ENCODE measurements at places on chromosomes 13 and 19.

DNA sequence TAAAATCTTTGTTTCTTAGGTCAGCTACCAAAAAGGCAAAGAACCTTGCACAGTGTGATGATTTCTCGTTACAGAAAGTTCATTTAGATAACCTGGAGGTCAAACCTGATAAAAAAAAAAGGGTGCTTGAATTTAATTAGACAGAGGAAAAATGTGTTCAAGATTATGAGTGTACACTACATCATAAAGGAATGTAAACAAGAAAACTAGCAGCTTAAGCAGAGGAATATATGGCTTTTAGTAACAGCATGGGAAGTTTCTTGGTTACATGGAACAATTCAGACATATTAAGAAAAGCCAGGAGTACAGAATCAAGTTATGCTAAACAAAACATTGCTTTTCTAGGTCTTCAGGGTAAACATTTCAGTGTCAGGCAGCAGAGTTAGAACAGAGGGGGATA lies 32.9 kb downstream of the ING1 start:
- no peak overlapping the region for H3K4me3 ChIP-seq
- no peaks in the 10 kb centered on the region for H3K27me3 ChIP-seq
- no peaks in the 10 kb centered on the region for H3K36me3 ChIP-seq
- no peak for DNase-seq

DNA sequence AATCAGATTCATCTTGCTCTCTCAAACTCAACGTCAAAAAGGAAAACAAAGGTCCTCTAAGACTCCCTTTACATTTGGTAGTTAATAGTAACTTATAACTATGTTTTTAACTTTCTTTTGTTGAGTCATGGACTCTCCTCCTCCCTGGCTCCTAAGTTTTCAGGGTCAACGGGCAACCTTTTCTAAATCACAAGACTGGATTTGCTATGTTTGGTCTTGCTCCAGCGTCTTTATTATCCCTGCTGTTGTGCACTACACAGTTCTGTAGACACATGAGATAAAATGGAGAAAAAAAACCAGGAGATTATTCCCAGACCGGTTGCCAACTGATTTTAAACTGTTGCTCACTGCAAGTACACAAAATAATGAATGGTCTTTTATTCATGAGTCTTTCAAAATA lies 1.9 kb upstream of the ITM2B start:
- H3K27me3 ChIP-seq: no peaks in the 10 kb centered on the region
- H3K4me3 ChIP-seq: no peak overlapping the region
- H3K36me3 ChIP-seq: no peaks in the 10 kb centered on the region

GRCh38 chr13:35618565-35619083 lies 142.1 kb upstream of the MAB21L1 start:
- H3K4me3 ChIP-seq: no peak overlapping the region
- DNase-seq: no peak
- H3K36me3 ChIP-seq: no peaks in the 10 kb centered on the region
- H3K27ac ChIP-seq: no peak overlapping the region
- H3K4me1 ChIP-seq: no peaks in the 10 kb centered on the region

- no peaks in the 10 kb centered on the region for H3K36me3 ChIP-seq
- DNase-seq: no peak
- H3K4me1 ChIP-seq: no peaks in the 10 kb centered on the region
Measured at GRCh38 chr13:96075953-96076543, 13.9 kb upstream of the HS6ST3 start.

- no peak for DNase-seq
- no peaks in the 10 kb centered on the region for H3K36me3 ChIP-seq
- no peak overlapping the region for H3K27ac ChIP-seq
- no peaks in the 10 kb centered on the region for H3K27me3 ChIP-seq
- H3K4me3 ChIP-seq: no peak overlapping the region
Measured at GRCh38 chr13:50915565-50915964, 6.0 kb downstream of the RNASEH2B start.

DNA sequence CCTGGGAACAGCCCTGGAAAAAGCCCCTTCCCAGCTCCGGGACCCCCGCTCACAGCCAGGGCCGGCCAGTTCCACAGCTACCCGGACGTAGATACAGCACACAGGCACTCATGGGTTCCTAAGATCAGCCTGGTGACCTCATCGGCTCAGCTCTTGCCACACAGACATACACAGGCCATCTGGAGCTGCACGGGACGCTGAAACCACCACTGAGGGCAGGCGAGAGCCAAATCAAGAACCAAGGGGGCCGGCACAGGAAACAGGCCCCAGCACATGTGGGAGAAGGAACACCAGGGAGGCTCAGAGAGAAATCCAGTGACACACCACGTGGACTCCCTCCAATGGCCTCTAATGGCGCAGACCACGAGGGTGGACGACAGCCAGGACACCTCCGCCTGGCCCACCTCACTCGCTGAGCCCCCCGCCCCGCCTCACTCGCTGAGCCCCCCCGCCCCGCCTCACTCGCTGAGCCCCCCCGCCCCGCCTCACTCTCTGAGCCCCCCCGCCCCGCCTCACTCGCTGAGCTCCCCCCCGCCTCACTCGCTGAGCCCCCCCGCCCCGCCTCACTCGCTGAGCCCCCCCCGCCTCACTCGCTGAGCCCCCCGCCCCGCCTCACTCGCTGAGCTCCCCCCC lies 69.7 kb upstream of the C13orf46 start:
- H3K4me1 ChIP-seq: no peaks in the 10 kb centered on the region
- no peaks in the 10 kb centered on the region for H3K27me3 ChIP-seq
- no peaks in the 10 kb centered on the region for H3K36me3 ChIP-seq
- no peak for DNase-seq
- H3K4me3 ChIP-seq: no peak overlapping the region

DNA sequence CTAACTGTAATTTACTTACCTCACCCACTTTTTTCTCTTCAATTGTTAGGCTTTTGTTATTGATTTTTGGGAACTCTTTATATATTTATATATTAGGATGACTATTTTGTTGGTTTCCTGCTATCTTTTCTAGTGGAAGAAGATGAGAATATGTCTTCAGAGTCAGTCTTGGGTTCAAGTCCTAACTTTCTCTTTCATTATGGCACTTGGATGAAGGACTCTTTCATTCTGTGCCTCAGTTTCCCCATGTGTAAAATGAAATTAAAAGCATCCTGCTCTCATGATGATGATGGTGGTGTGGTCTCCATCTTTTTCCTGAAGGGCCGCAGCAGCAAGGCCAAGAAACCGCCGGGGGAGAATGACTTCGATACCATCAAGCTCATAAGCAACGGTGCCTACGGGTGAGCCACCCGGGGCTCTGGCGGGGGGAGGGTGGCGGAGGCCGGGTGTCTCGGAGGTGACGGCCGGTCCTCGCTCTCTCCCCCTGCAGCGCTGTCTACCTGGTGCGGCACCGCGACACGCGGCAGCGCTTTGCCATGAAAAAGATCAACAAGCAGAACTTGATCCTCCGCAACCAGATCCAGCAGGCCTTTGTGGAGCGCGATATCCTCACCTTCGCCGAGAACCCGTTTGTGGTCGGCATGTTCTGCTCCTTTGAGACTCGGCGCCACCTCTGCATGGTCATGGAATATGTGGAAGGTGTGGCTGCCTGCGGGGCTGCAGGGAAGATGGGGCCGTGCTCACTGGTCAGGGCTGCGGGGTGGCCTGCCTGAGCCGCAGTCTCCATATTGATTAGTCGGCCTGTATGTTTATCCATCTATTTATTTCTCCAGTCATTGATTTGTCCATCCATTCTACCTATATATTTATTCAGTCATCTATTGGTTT lies 20.0 kb downstream of the MAST1 start:
- no peak for DNase-seq
- no peak overlapping the region for H3K27ac ChIP-seq
- no peaks in the 10 kb centered on the region for H3K4me1 ChIP-seq
- no peaks in the 10 kb centered on the region for H3K27me3 ChIP-seq
- H3K4me3 ChIP-seq: no peak overlapping the region
- no peaks in the 10 kb centered on the region for H3K36me3 ChIP-seq

- H3K27me3 ChIP-seq: no peaks in the 10 kb centered on the region
- H3K4me3 ChIP-seq: no peak overlapping the region
- no peaks in the 10 kb centered on the region for H3K36me3 ChIP-seq
- H3K27ac ChIP-seq: no peak overlapping the region
Measured at GRCh38 chr13:30898070-30898469, 8.0 kb upstream of the MEDAG start.

DNA sequence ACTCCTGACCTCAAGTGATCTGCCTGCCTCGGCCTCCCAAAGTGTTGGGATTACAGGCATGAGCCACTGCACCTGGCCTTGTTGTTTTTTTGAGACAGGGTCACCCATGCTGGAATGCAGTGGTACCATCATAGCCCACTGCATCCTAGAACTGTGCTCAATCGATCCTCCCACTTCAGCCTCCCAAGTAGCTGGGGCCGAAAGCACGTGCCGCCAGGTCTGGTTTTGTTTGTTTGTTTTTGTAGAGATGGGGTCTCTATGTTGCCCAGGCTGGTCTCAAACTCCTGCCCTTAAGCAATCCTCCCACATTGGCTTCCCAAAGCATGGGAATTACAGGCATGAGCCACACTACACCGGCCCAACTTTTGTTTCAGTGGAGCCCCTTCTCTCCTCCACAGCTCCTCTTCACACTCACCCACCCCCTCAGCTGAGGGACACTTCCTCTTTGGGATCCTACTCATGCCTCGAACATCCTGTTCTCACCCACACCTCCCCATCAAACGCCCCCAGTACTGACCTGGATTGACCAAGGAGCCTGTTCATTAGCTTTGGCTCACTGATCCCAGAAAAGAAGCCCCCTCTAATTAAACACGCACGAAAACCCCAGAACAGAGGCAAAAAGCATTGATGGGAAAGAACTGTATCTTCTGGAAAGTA lies 12.8 kb upstream of the CERS4 start:
- no peaks in the 10 kb centered on the region for H3K4me1 ChIP-seq
- H3K27ac ChIP-seq: no peak overlapping the region
- no peak overlapping the region for H3K4me3 ChIP-seq
- DNase-seq: no peak
- H3K36me3 ChIP-seq: no peaks in the 10 kb centered on the region

DNA sequence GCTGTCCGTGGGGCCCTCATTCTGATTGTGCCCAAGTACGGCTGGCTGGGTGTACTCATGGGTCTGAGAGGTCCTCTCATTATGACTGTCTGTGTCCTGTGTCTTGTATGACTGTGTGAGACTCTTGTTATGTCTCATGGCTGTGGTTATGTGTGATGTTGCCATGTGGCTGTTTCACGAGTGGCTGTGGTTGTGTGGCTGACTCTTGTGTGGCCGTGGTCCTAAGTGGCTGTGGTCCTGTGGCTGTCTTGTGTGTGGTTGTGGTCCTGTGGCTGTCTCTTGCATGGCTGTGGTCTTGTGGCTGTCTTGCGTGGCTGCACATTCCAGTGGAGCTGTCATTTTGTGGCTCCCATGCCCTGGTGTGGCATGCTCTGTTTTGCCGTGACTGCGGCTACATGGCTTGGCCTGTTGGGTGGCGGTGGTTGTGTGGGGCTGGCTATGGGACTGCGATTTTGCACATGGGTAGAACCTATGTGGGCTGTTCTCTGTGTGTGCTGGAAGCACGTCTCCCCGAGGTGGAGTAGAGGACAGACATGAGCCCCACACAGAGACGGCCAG lies 2.5 kb downstream of the LYL1 start:
- DNase-seq: no peak
- peak overlapping the region; percentile 13 for H3K4me3 ChIP-seq
- peaks cover 51% of the 10 kb centered on the region for H3K27me3 ChIP-seq
- H3K36me3 ChIP-seq: no peaks in the 10 kb centered on the region

DNA sequence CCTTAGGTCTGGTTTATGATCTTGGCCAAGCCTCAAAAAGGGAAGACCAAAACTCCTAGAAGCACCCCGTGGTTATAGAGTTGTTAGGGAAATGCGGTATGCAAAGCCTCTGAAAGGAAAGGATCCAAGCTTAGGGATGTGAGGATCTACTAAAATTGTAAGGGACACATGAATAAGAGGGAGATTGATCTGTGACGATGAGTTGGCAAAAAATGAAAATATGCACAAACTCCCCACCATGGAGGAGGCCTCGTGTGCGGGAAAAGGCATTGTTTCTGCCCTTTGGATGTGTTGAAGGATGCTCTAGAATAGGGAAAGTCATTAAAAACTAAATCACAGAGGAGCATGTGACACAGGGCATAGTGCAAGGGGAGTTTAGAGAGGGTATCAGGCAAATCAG lies 88.7 kb upstream of the UBL3 start:
- no peak overlapping the region for H3K4me3 ChIP-seq
- H3K27ac ChIP-seq: no peak overlapping the region
- peaks cover 2% of the 10 kb centered on the region for H3K4me1 ChIP-seq
- DNase-seq: no peak

- H3K4me3 ChIP-seq: peak overlapping the region; percentile 26
- H3K27me3 ChIP-seq: peaks cover 5% of the 10 kb centered on the region
- H3K27ac ChIP-seq: no peak overlapping the region
- H3K4me1 ChIP-seq: peaks cover 3% of the 10 kb centered on the region
Measured at GRCh38 chr13:32426191-32426989, 1.5 kb downstream of the N4BP2L1 start.

GRCh38 chr19:3983936-3984583 lies 1.2 kb downstream of the EEF2 start:
- peaks cover 53% of the 10 kb centered on the region for H3K36me3 ChIP-seq
- peak overlapping the region; percentile 95 for H3K4me3 ChIP-seq
- DNase-seq: no peak
- H3K4me1 ChIP-seq: peaks cover 11% of the 10 kb centered on the region
